GM10248 (cell line): ENCODE measurements at places on chromosomes 6 and 20.
A peak's percentile ranks its signal among the peaks of the same experiment; 100 is the strongest.

DNA sequence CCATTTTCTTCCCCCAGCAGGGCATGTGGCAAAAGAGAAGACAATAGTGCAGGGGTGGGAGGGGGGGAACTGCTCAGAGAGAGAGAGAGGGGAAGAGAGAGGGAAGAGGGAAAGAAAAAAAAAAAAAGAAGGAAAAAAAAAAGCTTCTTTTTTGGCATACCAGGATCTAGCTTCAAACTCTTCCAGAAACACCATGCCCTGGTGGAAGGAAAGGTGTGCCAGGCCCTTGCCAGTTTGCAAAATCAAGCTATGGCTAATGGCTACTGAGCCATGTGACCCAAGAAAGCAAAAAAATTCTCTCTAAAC is 326 bp downstream of the ZMYND8 start:
- no peak for DNase-seq

- DNase-seq, result no peak
Observed at GRCh38 chr6:127191716-127192115, 73.2 kb downstream of the RSPO3 start.

DNA sequence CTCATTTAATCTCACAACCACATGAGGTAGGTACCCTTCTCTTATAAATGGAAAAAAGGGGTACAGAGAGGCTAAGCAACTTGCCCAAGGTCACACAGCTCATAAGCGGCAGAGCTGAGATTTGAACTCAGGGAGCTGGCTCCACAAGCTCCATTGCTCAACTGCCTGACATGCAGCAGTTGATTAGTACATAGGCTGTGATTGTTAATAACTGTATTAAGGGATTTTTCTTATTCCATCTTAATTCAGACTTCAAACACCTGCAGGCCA is 6.6 kb downstream of the CCN5 start:
- no peak for DNase-seq

GRCh38 chr6:423799-424345 is 32.3 kb downstream of the IRF4 start:
- no peak for DNase-seq

GRCh38 chr6:74409447-74409846 is 713.4 kb downstream of the CD109 start:
- peak; percentile 8 for DNase-seq

DNA sequence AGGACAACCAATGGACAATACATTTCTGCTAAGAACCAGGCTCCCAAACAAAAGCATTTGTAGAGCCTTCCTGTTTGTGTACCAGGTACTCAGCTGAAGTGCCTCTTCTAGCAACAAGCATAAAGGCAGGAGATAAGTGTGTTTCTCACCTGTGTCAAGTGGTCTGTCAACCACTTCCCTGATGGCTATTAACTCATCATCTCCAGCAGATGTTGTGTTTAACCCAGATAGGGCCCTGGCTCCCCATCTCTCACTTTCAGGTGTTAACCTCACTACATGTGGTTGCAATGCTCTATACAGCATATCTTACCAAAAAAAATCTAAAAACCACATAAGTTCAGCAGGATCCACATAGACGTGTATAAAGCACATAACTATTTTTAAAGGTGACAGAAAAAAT is 9.6 kb upstream of the IL17A start:
- no peak for DNase-seq

- DNase-seq, result no peak
Observed at GRCh38 chr20:50484271-50484976, 25.8 kb upstream of the PTPN1 start.

DNA sequence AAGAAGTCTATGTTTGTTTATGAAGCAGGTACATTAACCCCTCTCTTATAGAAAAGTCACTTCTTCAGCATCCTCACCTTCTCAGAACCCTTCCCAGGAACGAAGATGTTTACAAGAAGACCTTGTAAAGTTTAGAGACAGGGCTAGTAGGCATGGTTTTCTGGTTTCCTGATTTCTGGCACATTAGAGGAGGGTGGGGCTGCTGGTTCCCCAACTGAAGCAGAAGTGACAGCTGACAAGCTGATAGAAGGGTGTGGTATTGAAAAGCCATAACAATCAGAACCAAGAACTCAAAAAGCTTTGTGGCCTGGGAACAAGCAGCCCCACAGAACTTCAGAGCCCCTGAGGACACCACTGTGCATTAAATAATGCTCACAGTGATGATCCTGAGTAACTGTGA is 91.2 kb downstream of the RTN4IP1 start:
- no peak for DNase-seq

- DNase-seq, result no peak
Observed at GRCh38 chr20:44176833-44177534, 10.0 kb downstream of the JPH2 start.

DNA sequence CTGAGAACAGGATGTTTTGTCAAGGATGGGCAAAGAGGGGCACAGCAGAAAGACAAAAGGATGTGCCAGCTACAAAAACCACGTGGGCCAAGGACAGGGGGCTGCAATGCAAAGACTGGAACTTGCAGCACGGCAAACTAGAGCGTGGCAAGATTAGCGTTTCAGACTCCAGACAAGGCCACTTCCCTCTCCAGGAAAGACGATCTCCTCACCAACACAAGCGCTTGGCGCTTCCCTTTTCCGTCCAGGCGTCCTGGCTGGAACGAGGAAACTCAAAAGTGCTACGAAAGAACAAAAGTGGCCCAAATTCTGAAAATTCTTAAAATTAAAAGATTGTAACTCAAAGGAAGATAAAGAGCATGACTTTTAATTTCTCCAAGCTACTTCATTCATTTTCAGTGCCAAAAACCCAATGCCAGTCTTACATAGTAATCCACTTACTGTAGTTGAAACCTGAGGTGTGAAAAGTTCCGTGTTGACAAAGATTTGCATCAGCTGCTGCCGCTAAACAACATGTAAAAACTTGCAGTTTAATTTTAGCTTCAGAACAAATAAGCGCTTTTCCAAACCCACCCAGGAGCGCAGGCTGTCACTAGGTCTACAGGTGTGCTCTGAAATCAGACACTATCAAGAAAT is 207.1 kb upstream of the RREB1 start:
- no peak for DNase-seq

DNA sequence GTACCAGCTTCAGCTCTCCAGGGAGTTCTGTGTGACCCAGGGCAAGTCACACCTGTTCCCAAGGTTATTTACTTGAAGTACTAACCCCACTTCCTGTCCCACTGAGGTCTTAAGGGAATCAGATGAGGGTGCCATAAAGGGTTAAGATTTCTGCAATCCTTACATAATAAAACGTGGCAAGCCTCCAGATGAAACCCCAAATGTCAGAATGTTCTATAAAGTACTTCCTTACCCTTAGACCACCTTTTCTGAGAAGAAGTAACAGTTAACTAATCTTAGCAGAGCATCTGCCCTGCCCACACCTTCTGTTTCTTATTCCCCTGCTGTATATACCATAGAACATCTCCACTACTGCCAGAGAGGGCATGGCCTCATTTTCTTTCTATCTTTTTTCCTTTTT is 6.0 kb upstream of the AVP start:
- no peak for DNase-seq

DNA sequence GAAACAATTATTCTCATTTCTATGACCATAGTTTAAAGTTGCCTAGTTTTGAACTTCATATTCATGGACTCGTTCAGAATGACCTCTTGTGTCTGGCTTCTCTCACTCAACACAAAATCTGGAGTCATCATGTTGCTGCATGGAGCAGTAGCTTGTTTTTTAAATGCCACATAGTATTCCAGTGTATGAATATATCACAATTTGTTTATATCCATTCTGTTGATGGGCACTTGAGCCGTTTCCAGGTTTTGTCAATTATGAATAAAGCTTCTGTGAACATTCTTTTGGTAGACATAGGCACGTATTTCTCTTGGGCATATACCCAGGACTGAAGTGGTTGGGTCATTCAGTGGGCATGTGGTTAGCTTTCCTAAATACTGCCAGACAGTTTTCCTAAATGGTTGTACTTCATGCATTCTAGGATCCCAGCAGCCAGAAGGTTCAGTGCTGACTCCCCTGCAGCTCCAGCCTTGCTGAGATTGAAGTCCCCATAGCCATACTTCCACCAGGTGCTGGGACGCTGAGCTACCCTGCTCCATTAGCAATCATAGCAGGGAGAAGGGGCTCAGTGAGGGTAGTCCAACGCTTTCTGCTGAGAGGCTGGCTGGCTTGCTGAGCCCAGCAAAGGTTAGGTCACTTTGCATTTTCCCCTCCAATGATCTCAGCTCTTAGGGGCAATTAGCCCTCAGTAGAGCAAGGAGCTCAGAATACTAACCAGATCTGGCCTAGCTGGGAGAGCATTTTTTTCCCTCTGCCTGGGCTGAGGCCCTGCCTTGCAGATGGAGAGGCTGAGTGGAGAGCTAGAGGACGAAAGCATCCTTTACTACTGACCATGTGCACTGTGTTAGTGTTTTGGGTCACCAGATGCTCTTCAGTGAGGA is 35.7 kb upstream of the CTNNBL1 start:
- DNase-seq, result no peak

DNA sequence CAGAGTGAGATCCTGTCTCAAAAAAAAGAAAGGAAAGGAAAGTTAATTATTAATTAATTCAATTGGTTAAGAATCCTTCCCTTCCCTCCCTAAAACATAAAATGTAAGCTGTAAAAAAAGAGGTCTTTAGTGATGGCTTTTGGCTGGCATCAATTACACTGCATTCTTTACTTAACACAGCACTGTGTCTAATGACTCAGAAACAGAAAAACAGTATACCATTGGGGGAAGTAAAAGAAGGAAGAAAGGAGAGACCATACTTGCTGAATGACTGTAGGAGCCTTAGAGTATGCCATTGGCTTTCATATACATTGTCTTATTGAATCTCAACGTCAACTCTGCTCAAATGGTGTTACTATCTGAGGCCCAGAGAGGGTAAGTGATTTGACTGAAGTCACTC is 18.3 kb upstream of the CITED2 start:
- peak; percentile 63 for DNase-seq

GRCh38 chr6:167295495-167296292 is 4.6 kb downstream of the UNC93A start:
- DNase-seq, result no peak

- no peak for DNase-seq
Observed at GRCh38 chr6:170178561-170179477, 112.1 kb downstream of the DLL1 start.

DNA sequence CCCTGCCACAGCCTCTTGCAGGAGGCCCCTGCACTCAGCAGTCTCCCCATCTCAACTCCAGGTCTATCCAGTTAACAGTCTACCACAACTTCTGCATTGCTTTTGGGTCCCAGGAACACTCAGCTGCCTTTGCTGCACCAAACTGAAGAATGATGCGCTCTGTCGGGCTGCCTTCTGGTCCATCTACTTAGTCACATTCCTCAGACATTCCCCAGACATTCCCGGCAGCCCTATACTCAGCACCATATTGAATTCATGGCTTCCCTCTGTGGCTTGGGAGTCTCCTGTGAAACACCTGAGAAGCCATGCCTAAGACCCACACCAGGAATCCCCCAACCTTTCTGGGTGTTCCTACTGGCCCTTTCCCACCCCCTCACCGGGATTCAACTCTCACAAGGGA is 99.6 kb upstream of the COL21A1 start:
- DNase-seq, result no peak

GRCh38 chr6:166750108-166750793 is 123.2 kb upstream of the RPS6KA2 start:
- no peak for DNase-seq
